ENCODE measurements at places on chromosomes 16 and 17.

- DNase-seq: no peak
Observed at GRCh38 chr17:17703140-17703919, 22.1 kb downstream of the RAI1 start.

- DNase-seq: no peak
Observed at GRCh38 chr17:27733773-27734172, 66.6 kb downstream of the NOS2 start.

DNA sequence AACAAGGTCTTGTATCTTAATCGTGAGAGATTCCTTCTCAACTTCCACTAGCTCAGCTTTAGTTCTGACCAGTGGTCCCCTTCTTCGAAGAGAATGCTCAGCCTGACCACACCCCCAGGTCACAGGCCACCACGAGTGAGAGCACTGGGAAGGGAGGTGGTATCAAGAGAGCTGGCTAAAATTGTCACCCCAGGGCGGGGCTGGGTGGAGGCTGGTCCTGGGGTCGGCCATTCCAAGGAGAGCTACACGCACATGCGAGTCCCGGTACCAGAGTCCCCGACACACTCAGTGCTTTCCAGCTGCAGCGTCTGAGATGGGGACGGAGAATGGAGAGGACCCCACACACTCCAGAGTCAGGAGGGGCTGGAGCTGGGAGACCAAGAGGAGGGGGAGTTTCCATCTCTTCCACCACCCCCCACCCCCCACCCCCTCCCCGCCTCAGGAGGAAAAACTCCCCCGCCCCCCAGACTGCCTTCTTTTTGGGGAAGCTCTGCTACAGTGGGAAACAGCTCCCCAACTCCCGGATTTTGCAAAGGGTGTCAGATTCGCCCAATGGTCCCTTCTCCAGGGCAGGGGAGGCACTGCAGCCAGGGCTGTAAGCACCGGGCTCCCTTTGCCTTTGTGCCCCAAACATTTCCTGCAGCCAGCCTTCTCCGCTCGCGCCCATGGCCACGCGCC is 1.6 kb downstream of the C1QL1 start:
- DNase-seq: no peak

DNA sequence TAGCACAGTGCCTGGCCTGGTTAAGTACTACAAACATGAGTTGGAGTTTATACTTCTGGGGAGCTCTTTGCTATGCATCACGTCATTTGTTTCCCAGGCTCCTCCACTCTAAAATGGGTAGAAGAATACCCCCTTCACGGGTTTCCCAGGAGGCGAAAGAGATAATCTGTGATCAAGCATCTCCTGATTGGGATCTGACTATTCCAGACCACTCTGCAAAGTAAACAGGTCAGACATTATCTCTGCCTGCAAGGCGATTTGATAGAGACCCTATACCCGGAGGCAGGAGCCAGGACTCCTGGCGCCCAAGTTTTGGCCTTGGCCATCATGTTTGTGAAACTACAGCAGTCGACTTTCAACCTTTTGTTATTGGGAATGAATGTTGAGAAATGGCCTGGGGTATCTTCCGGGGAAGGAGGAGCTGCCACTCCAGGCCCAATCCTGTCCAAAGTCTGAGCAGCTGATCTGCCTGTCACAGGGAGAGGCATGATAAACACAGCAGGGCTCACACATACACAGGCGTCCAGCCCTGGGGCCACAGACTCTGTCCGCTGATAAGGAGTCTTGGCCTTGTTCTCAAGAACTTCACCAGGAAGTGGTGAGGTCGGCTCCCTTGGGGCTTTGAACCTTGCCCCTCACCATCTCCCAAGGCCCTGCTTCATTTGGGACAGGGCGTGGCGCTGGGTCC is 199.9 kb downstream of the MAF start:
- no peak for DNase-seq

DNA sequence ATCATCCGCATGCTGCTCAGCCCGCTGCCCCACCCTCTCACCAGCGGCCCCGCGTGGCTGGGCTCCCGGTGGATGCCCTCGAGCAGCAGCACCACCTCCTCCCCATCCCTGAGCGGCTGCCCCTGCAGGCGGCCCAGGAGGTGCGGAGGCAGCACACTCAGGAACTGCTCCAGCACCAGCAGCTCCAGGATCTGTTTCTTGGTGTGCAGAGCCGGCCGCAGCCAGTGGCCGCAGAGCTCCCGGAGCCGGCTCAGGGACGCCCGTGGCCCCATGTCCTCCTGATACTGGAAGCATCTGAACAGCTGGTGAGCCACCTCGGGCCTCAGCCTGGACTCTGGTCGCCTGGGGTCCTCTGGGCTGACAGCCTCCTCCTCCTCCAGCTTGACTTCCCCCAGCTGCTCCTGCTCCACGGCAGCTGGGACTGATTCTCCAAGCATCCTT is 6.6 kb downstream of the ZSCAN10 start:
- no peak for DNase-seq

DNA sequence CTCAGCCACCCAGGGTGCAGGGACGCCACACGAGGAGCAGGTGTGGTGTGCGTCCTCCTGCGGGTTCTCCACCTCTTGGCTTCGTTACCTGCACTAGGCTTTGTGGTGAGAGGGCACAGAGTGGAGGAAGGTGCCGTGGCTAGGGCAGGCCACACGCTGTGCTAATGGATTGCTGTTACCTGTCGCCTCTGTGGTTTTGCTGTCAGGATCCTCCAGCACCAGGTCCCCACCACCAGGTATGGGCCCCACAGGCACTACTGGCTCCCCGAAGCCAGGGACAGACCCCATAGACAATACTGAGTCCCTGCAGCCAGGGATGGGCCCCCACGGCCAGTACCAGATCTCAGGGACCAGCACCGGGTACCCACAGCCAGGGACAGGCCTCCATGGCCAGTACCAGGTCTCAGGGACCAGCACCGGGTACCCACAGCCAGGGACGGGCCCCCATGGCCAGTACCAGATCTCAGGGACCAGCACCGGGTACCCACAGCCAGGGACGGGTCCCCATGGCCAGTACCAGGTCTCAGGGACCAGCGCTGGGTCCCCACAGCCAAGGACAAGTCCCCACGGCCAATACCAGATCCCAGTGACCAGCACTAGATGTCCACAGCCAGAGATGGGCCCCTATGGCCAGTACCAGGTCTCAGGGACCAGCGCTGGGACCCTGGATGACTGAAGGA is 315.6 kb downstream of the SEC14L1 start:
- DNase-seq: no peak

DNA sequence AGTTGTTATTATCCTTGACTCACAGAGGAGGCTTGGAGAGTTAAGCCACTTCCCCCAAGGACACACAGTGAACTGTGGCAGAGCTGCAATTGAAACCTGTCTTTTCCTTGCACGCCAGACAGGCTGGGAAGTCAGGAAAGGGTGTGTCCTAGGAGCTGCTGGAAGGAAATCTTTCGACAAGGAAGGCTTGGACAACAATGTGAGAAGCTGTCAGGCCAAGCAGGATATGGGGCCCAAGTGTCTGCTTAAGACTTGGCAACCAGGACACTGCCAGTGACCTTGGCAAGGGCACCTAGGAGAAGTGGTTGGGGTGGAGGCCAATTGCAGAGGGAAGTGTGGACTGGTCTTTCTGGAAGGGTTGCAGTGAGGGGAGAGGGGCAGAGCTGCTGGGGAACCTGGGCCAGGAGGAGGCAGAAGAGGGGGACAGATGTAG is 2.1 kb upstream of the CAMKK1 start:
- no peak for DNase-seq

GRCh38 chr17:77999413-78000173 is 41.1 kb downstream of the TNRC6C start:
- no peak for DNase-seq

- DNase-seq: no peak
Observed at GRCh38 chr16:1180549-1181403, 27.9 kb downstream of the CACNA1H start.

DNA sequence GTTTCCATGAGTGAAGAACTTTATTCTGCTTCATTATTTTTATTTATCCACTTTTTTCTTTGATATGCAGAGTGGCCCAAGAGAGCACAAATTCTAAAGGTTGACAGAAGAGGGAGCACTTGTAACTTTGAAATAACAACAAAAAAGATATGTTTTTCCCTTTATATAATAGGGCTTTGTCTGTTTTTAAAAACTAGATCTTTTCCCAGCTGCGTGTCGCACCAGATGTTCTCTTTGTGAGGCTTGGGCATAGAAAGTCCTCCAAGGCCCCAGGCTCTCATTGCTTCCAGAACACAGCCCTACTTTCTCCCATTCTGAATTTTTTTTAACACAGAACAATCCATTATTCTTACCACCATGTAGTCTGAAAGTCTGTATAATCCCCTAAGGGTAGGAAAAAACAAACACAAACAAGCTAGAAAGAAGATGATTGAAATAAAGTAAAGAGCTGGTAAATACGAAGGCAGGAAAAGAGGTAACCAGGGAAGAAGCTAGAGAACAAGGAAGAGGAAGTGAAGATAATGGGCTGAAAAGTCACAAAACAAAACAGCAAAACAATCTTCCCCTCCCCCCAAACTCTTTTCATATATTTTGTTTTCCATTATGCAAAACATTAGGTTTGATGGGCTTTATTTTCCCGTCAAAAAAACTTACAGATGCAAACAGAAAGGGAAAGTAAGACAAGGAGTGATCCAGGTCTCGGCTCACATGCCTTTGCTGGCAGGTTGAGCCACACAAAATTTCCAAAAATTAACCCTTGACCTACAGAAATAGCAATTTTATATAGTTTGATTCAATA is 160.4 kb downstream of the ABCA8 start:
- no peak for DNase-seq

GRCh38 chr17:64024781-64025731 is 4.6 kb upstream of the ICAM2 start:
- DNase-seq: peak; percentile 23

DNA sequence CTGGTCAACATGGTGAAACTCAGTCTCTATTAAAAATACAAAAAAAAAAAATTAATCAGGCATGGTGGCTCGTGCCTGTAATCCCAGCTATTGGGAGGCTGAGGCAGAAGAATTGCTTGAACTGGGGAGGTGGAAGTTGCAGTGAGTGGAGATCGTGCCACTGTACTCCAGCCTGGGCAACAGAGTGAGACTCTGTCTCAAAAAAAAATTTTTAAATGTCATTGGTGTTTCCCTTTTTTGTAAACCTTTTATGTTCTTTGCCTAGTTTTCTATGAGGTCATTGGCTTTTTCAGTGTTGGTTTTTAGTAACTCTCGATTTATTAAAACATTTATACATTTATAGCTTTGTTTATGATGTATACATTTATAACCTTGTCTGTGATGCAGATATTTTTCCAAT is 18.2 kb downstream of the NLRC5 start:
- no peak for DNase-seq

DNA sequence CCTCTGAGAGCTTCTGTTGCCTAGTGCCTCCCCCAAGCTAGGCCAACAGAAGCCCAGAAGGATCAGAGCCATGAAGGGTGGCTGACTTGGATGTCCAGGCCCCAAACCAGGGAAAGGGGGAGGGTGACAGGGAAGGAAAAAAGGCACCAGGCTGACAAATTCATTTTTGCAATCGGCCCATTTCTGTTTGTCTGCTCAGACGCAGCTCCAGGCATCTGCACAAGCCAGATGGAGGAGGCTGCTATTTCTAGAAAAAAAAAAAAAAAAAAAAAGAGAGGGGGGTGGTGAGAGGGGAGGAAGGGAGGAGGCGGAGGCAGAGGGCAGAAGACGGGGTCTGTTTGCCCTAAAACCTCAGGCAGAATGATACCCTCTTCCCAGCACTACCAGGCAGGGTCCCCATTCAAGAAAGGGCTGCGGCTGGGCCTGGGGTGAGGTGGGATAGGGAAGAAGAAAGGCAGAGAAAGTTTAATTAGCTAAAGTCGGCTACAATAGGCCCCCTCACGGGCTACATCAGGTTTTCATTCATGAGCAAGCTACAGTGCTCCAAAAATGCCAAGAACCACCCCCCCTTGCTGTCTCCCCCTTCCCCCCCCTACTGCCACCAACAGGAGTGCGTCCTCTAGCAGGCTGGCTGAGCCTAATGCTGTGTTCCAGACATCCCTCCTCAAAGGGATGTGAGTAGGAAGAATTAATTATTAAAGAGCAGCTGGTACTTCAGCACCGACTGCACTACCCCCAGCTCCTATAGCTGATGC is 2.4 kb downstream of the HDAC5 start:
- no peak for DNase-seq

DNA sequence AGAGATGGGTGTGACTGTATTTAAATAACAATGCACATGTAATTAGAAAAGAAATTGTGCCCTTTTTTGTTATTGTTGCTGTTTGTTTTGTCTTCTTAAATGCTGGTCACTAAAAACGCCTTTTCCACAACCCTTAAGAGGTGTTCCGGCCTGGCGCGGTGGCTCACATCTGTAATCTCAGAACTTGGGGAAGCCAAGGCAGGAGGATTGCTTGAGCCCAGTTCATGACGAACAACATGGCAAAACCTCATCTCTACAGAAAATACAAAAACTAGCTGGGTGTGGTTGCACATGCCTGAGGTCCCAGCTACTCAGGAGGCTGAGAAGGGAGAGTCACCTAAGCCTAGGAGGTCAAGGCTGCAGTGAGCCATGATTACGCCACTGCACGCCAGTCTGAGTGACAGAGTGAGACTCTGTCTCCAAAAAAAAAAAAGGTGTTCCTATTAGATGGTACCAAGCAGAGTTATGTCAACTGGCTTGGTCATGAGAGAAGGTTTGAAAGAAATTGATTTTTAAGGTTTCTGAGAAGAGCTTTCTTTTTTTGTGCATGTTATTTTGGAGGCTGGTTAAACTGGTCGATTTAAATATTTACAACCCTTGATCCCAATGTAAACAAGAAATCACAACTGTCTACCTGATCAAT is 23.5 kb upstream of the RFFL start:
- DNase-seq: no peak

DNA sequence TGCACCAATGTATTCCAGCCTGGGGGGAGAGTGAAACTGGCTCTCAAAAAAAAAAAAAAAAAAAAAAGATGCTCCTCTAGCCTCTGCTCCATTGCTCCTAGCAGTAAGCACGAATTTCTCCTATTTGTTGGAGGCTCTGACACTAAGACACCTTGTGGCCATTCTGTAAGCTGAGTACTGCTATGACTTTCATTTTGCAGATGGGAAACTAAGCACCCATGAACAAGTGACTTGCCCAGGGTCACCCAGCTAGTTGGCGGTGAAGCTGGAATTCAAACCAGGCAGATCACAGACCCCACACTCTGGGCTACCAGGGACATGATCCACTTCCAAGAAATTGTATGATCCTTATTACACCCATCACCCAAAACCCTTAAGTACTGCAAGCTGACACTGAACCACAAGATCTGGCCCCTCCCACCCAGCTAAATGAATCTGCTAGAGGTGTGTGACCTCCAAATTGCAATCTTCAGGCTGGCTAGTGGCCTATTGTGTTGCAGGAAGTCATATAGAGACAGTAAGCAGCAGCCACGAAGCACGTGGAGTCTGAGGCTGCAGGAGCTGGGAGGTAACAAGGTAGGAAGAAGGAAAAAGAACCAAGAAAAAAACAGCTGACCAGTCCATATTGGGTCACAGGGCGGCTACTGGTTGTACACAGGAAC is 209.4 kb downstream of the XYLT1 start:
- no peak for DNase-seq
